ENCODE measurements at places on chromosomes 5 and 9.

- DNase-seq = no peak
Observed at GRCh38 chr9:36503172-36504088, 69.3 kb upstream of the MELK start.

GRCh38 chr9:22469928-22470544 lies 23.4 kb downstream of the DMRTA1 start:
- DNase-seq = peak; percentile 42

GRCh38 chr5:1946776-1947175 lies 64.1 kb upstream of the IRX4 start:
- no peak for DNase-seq

GRCh38 chr9:104960662-104961061 lies 32.7 kb upstream of the ABCA1 start:
- no peak for DNase-seq

DNA sequence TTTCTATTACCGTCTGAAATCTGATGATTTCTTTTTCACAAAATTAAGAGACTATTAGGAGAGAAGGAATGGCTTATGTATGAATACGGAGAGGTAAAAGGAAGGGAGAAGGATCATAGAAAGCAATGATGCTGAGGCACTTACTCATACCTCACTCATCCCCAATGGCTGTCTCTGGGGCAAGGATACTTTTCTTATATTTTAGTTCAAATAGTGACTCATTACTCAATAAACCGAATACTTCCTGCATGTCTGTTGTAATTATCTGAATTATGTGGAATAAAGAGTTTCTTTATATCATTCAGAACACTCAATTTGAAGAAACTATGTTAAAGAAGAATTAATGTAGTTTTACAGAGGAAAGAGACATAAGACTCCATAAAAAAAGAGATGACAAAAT lies 284.5 kb upstream of the NUDT12 start:
- DNase-seq = peak; percentile 62

DNA sequence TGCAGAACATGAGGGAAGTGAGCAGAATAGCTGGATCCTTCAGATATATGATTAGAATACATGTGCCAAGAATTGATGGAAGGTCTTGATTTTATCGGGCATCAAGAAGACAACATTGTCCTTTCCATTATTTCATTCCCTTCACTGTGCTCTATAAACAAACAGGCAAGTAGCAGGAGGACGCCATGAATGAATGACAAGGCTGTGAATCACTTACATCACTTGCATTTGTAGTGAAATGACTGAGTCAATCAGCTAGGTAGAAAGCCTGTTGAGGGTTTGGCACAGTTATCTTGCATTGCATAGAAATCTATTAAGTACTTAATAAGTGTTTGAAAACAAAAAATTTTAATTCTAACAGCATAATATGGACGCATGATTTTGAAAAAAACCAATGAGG lies 548.8 kb upstream of the IZUMO3 start:
- no peak for DNase-seq

DNA sequence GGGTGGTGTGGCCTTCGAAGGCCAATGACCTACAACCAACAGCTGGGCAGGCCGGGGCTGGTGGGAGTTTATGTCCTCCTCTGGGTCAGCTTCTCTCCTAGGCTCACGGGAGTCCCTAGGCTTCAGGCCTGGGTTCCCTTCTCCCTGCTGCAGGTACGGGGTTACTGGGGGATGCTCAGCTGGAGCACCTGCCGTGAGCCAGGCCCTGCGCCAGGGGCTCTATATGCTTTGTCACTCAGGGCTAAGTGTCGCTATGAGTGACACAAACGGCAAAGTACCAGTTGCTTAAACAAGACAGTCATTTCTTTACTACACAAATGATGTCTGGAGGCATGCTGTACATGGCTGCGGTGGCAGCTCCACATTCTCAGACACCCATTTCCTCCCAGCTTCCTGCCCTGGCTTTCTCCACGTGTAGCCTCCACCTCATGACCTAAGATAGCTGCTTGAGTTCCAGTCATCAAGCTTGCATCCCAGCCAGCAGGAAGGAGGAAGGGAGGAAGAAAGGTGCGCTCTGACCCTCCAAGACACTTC lies 22.5 kb upstream of the NINJ1 start:
- no peak for DNase-seq

DNA sequence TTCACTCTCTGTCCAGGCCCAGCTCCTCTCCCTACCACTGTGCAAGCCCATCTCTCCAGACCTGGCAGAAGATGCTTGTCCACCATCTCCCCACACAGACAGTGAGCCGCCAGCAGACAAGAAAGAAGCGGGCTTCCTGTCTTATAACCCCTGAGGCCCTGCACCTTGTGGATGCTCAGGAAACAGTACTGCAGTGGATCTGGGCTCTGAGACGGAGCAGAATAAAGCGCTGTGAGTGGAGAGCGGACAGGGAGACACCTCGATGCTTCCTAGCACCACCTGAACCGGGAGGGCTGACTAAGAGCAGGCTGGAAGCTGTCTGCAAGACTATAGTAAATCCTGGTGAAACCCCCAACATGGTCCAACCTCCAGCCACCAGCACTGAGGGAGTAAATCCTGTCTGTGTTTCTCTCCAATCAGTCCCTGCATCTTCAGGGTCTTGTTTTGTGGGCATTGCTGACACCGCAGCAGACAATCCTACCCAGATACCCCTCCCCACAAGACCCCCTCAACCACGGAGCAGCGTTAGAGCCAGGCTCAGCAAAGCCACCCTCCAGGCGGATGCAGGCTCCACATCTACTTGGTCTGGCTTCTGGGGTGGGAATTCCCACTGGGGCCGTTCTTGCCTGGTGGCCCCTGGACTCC lies 18.7 kb downstream of the ORM2 start:
- no peak for DNase-seq

DNA sequence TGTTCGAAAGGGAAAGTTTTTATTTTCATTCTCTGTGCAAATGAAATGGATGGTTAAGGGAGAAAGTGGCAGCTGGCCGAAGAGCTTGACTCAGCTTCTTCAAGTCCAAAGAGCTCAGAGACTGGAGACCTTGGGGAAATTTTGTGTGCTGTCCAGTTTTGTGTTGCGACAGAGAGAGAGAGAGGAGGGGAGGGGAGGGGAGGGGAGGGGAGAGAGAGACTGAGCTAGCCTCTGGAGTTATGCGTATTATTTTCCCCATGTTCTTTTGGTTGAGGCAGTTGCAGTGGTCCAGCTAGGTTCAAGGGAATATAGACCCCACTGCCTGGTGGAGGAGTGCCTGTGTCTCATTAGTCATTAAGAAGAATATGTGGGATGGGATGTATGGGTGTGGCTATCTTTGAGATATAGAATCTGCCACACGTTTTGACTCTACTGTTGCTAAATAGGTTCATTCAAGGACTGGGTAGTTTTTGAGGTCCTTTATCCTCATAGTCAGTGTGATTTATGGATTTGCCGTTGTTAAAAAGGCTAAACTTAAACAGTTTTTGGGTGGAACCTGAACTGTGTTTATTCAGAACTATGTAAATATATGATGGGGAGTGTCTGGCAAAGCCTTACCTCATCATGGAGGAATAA lies 69.7 kb downstream of the ARHGAP26 start:
- no peak for DNase-seq

- no peak for DNase-seq
Observed at GRCh38 chr5:9165546-9165945, 380.3 kb downstream of the SEMA5A start.

DNA sequence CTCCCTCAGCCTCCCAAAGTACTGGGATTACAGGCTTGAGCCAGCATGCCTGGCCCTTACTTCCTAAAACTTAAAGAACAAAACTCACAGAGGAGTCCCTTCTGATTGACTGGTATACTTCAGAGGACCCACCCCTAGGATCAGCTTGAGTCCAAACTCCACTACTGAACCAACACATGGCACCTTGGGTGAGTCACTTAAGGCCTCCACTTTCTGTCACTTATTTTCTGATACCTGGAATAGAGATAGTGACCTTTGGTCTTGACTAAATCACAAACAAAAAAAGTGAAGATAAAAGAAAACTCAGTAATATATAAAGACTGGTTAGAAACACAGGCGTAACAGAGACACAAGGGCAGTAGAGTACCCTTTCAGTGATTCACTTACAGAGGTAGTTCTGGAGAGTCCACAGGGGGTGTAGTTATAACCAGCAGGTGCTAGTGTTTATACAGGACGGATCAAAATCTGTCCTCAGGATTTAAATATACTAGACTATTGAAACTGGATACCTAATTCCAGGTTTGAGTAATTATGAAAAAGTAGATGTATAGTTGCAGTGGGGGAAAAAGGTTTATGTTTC lies 274.3 kb upstream of the ANKRD55 start:
- no peak for DNase-seq

- DNase-seq = peak; percentile 75
Observed at GRCh38 chr5:65121880-65122436, 353.2 kb downstream of the CWC27 start.

GRCh38 chr5:37207802-37208201 lies 41.4 kb downstream of the CPLANE1 start:
- no peak for DNase-seq

DNA sequence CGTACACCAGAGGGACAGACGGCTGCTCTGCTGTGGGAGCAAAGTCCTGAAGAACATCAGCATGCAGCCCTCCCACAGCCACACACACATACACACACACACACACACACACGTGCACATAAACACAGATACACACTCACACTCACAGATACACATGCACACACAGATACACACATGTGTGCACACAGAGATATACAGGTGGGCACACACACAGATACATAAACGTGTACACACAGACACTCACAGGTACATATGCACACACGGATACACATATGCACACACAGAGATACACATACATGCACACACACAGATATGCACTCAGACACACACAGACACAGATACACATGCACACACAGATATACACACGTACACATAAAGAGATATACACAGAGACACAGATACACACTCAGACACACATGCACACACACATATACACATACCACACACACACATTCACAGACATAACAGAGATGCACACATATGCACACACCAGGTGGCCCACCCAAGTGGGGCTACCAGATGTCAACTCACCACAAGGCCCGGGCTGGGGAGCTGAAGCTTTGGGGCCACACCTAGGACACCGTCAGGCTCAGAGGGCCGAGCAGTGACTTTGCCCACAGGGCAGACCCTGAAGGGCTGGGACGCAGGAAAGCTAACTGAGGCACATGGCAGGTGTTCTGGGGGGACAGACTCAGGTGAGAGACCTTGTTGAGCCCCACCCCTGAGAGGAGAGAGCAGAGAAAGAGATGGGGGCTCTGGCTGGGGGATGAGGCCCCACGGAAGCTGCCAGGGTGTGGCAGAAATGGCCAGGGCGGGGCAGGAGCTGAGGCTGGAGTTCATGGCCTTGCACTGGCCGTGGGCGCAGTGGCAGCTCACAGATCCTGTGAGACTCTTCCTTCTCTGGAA lies 148.6 kb upstream of the PPP1R26 start:
- no peak for DNase-seq

- DNase-seq = no peak
Observed at GRCh38 chr5:29518176-29518575, 1675.3 kb upstream of the CDH6 start.

- DNase-seq = no peak
Observed at GRCh38 chr9:127905004-127905728, 5.8 kb upstream of the ST6GALNAC6 start.

GRCh38 chr5:101997235-101997634 lies 298.8 kb downstream of the SLCO4C1 start:
- DNase-seq = no peak

GRCh38 chr9:71962328-71962727 lies 50.9 kb downstream of the C9orf85 start:
- no peak for DNase-seq

DNA sequence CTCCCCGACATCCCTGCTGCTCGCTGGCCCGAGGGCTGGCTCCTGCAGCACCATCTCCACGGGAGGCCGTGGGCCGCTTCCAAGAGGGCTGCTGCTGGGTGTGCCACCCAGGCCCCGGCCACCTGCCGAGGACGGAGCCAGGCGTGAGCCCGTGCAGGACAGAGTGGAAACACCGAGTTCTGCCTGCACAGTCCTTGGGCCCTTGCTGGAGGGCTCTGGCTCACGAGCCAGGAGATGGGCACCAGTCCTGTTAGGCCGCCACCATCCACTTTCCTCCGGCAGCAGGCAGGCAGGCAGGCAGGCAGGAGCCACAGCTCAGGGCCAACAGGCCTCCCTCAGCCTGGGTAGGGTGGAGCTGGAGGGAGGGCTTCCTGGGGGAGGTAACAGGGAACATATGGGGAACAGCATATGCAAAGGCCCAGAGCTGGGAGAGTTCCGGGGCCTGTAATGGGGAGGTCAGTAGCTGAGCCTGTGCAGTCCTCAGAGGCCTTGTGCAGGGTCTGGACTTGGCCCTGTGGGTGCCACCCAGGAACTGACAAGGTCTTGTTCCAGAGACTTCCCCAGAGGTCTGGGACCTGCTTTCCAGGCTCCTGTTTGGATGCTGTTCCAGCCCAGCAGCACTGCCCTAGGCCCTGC lies 31.9 kb downstream of the RXRA start:
- no peak for DNase-seq

DNA sequence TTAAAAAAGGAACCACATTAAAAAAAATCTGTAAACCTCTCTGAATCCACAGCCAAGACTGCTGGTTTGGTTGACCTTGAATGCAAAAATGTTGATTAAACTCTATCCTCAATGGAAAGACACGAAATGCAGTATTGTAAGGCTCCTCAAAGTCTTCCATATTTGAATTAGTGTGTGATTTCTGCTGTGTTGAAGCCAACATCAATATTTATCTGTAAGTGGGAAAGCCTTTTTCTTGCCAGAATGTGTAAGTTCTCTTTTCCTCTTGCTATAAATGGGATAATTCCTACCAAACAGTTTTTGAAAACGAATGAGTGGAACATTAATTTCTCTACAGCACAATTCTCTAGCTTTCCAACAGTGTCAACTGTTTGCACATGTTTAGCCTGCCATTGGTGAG lies 422.1 kb upstream of the TNC start:
- no peak for DNase-seq

GRCh38 chr5:145800181-145800580 lies 35.0 kb downstream of the PRELID2 start:
- DNase-seq = no peak

DNA sequence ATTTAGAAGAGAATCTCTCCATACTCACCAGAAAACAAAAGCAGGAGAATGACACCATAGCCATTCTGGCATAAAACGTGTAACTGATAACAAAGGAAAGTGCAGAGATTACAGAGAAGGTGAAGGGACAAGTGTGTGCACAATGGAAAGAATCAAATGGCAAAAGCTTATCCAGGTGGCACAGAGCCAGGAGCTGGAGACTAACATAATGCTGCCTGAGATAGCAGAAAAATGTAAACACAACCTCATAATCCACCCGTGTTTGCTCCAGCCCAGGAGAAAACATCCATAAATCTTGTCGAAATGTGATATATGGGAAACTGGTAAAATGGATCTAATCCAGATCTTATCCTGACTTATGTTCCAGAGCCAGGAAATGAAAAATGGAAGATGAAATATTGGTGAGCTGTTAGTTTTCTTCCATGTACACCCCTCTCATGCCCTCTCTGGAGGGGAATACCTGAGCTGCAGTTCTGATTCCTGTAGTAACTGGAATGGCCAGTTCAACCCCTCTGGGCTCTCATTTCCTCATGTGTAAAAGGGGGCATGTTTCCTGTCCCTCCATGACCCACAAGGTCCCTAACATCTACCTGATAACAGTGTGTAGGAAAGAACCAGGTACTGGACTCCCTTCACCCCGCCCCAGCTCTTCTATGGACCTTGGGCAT lies 212.3 kb upstream of the DAPK1 start:
- no peak for DNase-seq

GRCh38 chr5:160379511-160379910 lies 9.1 kb upstream of the C1QTNF2 start:
- DNase-seq = no peak

Measured in mammary epithelial cell (primary cell).